Activated CD4-positive, alpha-beta T cell treated with anti-CD3 and anti-CD28 coated beads for 36 hours (primary cell): ENCODE measurements at places on chromosomes 5 and 9.

GRCh38 chr5:161547406-161547737, 847 bp upstream of the GABRB2 start:
- DNase-seq, result no peak

- DNase-seq, result no peak
These were observed 41.8 kb upstream of the PAM start for GRCh38 chr5:102713278-102713677.

DNA sequence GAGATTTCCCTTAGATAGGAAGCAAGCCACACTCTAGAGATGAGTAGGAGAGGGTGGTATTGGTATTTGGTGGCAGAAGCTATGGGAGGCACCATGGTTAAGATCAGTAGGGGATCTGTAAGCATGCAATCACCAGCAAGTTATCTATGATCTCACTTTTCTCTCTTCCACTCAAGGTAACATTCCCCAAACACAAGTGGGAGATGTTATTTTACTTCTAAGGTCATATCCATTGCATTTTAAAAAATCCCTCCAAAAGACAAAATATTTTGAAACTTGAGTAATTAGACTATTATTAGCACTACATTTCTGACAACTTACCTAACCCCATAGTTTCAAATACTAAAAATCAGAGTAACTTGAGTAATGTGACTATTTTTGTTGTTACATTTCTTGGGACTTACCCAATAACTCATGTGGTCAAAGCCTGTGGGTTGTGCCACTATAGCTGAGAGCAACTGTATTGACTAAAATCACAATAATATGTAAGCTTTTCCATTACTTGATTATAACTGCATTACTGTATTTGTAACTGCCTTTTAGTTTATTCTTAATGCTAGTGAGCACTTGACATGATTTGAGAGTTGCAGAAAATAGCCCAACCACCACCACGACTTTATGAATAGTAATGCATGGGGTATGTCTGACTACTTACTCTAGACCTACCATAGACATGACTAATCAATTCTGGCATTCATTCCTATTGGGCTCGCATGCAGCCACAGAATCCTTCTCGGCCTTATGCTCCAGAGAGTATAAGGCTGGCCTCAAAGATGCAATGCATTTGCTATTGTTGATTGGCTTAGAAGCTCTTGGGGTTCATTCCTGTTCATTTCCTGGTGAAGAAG, 264.7 kb downstream of the TRIM32 start:
- no peak for DNase-seq

- DNase-seq, result no peak
These were observed 54.2 kb downstream of the SLC27A6 start for GRCh38 chr5:129019401-129019908.

- no peak for DNase-seq
These were observed 1.8 kb downstream of the LPCAT1 start for GRCh38 chr5:1521671-1522600.
